Kasumi-1 (cell line): ENCODE measurements at places on chromosomes 1 and 21.

GRCh38 chr1:218247339-218247738 lies 37.8 kb upstream of the RRP15 start:
- DNase-seq: no peak

DNA sequence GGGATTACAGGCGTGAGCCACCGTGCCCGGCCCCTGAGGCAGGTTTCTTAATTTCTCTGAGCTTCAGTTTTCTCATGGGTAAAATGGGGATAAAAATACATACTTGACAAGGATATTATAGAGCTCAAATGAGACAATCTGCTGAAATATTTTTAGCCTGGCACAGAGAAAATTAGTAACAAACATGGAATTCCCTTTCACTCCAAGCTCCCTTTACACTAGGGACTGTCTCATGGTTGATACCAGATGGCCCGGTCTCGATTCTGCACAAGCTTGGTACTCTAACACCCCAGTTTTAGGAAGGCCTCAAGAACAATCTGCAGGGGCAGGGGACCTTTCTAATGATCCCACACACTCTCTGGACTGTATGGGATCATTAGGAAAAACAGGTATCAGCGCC lies 671.7 kb downstream of the SMYD3 start:
- no peak for DNase-seq

DNA sequence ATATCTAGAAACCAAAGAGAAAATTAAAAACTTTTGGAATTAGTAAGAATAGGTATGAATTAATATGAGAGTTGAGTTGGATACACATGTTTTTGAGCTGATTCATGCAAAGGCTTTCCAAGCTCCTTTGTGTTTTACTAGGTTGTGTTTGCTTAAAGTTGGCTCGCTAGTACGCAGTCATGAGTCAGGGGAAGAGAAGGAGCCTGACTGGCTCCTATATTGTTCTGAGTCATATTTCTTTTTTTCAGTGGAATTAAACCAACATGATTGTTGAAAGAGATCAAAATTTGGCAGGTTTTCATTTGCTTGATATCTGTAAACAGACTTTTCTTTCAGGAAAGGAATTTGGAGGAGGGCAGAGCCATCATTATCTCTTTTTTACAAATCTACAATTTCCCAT lies 66.7 kb downstream of the MAGI3 start:
- no peak for DNase-seq

GRCh38 chr1:203839081-203839480 lies 22.3 kb upstream of the SNRPE start:
- DNase-seq: no peak

DNA sequence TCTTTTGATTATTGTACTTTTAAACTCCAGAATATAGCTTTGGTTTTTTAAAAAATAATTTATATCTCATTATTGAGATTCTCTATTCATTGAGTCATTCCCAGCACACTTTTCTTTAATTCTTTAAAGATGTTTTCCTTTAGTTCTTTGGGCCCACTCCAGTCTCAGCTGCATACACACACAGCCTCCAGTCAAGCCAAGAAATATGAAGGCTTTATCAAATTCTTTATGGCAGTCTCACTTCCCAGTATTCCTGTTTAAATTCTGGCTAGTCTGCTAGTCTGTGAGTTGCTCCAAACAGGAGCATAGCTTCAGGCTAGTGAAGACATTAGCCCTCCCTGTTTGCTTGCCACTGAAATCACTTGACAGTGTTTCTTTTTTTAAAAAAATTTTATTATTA lies 61.2 kb downstream of the CRP start:
- no peak for DNase-seq

DNA sequence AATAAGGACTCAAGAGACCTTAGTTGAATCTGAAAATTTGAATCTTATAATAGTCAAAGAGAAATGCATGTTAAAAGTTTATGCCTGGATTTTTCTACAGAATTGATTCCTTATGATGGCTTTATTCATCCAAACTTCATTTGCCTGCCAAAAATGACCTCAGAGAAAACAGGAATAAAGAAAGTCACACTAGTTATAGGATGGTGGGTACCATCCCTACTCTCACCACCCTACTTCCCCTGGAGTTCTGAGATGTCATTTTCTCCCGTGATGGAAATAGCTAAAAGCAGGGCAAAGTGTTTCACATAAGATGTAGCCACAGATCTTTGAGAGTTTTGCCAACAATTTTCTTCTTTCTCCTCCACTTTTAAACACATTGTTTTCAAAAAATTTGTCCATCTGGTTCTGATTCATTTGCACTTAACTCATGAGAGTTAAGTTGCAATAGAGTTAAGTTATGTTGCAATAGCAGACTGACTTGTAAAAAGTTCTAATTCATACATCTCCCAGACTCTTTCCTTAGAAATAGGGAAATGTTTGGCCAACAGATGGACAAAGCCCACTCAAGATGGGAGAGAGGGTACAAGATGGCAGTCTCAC lies 384.6 kb downstream of the PLPP3 start:
- no peak for DNase-seq

- DNase-seq: peak; percentile 49
Measured at GRCh38 chr1:21781815-21782348, 1.1 kb downstream of the USP48 start.

DNA sequence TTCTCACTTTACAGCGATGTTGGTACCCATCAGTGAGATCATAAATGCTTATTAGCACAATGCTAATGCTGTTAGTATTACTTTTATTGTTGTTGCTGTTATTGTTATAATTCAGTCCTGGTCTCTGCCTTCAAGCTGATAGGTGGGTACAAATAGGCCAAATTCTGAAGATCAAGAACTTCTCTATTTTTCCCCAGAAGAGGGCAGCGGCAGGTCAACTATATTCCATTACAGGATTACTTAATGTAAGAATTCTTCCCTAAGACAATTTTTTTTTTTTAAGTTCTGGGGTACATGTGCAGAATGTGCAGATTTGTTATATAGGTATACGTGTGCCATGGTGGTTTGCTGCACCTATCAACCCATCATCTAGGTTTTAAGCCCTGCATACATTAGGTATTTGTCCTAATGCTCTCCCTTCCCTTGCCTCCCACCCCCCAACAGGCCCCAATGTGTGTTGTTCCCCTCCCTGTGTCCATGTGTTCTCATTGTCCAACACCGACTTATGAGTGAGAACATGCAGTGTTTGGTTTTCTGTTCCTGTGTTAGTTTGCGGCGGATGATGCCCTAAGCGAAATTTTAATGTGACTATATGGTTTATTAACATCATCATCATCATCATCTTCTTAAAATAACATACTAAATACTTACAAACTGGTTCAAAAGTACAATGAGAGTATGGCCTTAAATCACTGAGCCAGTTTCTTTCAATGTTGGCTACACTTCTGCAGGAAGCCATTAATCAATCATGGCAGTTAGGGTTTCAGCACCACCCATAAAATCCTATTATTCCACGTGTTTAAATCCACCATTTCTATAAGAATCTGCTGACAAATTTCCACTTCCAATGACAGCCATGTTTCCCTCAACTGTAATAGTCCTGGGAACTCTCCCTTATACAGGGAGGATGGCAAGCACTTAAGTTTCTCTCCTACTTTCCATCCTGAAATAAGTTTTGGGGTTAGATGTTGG lies 19.2 kb downstream of the SLC19A2 start:
- DNase-seq: peak; percentile 72

DNA sequence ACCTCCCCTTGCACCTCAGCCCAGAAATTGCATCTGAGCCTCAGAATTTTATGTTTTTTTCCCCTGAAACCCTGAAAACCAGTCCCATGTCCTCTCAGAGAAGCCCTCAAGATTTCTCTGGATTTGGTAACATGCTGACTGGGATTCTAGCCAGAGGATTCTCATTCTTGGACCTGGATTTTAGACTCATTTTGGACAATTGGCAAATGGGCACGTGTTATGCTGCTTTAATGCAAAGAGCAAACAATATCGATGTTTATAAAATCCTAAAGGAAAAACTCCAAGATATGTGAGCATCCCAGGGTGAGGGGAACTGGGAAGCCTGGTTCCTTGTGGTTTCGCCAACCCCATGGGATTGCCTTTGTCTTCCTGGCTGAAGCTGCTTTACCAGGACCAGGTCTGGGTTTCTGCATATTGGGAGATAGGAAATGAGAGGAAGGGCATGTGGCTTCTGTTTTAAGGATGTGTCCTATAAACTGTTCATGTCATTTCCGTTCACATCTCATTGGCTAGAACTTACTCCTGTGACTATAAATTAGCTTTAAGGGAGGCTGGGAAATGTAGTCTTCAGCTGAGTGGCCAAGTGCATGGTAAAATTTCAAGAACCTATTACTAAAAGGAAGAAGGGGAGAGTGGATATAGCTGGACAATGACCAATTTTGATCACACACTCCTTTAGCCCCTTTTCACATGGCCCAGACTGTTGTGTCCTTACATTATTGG lies 27.2 kb upstream of the BCL10 start:
- DNase-seq: no peak

DNA sequence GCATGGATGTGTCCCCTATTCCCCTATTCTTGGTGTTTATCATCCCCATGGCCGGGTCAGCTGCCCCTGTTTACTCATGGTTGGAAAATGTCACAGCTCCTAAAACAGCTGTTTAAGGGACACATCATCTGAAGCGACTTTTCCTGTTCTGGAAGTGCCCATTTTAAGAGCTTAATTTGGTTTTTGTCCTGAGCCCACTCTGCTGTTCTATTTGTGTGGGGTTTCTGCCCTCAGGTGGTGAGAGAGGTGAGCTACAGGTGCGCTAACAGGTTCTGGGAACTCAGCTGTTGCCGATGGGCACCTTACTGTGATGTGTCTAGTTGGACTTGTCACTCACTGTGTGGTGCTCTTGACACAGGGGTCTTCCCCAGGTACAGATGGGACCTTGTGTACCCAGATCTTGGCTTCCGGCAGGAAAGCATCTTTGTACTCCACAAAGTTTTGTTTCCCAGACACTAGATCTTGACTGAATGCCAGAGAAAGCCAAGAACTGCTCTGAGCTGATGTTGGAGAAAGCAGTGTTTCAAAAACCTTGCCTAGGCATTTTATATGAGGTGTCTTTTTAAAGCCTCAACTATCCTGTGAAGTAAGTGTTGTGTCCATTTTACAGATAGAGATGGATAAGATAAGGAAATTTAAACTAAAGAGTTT lies 59.0 kb upstream of the CD1D start:
- peak; percentile 11 for DNase-seq

- DNase-seq: no peak
Measured at GRCh38 chr1:54716299-54717047, 812 bp downstream of the TTC4 start.

DNA sequence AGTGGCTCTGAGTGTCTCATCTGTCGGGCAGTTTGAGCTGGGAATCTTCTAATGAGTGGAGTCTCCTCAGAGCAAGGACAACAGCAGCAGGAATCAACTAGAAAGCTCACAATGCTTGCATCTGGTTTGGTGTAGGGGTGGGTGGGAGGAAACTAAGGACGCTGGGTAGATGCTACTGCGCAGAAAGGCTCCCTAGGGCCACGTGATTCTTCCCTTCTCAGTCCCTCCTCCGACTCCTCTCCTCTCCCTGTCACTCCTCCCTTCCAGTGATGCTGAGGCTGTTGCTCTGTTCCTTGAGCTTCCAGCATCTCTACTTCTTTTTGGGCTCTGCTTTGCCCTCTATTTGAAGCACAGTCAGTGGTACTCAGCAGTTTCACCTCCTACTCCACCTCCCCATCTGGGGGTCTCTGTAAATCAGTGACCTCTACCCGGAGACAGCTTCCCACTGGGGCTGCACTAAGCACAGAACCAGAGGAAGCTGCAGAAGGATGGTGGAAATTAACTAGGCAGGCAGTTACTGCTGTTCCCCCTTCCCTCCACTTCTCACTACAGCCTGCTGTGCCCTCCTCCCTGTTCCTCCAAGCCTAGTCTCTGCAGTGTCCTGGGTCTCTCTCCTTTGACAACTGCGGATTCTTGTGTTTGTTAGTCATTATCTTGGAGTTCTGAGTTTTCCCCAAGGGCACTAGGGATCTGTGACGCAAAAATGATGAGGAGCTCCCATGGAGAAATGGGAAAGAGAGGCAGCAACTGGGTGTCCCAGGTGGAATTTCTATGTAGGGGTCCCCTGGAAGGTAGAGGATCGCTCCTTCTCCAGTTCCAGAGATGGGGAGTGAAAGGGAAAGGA lies 5.8 kb downstream of the LINGO4 start:
- DNase-seq: peak; percentile 27

DNA sequence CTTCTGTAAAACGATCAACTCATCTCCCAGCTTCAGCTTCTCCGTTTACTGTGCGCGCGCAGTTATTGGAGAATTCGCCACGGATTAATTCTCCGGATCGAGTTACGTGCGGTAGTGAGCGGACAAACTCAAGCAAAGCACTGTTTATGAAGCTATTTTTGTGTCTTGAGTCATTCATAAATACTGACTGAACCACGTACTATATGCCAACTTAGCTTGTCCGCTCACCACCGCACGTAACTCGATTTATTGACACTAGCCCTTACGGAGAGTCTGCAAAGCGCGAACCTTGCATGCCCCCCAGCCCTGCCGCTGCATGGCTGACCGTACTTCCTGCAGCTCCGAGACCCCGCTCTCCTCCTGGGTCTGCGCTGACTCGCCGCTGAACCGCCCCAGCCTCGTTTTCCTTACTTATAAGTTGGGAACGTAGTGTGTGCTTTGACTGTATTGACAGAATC lies 773 bp downstream of the CHD1L start:
- DNase-seq: peak; percentile 52

DNA sequence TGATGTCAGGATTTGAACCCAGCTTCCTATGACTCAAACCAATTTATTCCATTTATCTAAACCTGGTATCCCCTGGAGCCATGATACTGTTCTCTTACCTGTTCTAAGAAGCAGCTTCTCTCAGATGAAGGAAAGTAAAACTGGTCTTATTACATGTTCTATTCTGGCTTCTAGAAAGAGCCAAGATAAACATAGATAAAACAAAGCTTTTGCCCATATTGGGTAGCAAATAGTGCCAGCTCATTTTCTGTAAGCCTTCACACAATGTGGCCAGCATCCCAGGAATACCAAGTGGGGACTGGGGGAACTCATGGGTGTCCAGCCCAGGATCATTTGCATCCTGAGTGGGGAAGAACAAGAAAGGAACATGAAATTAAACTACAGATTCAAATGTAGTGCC lies 53.5 kb upstream of the EPHA8 start:
- DNase-seq: no peak

- no peak for DNase-seq
Measured at GRCh38 chr1:177890479-177890878, 79.4 kb downstream of the SEC16B start.

DNA sequence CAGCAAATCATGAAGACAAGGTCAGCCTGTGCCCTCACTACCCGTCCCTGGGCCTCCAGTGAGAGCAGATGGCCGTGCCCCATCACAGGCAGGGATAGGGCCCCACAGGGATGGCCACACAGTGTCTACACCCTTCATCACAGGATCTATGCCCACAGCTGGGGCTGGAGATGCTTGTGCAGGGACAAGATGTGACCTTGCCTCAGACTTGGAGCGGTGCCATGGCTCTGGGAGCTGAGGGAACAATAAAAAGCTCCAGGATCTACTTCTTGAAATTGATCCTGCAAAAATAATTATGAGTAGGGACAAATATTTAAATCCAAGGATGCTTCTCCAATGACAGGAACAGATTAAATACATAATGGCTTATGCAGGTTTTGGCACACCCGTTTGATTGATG lies 25.4 kb upstream of the TCEA3 start:
- no peak for DNase-seq

GRCh38 chr1:98688110-98688739 lies 26.7 kb downstream of the SNX7 start:
- DNase-seq: no peak
